ENCODE measurements at places on chromosomes 6 and 20. TPM values are rescaled to one million over a fixed set of nuclear protein-coding genes. Genes with fewer than 3 reads are reported as not detected.

The C2 gene
- total RNA-seq: not detected

The TEAD3 gene
- total RNA-seq: 0.68 TPM

The BTNL2 gene
- not detected for total RNA-seq

The NOTCH4 gene
- total RNA-seq: 44.3 TPM

The LTB gene
- total RNA-seq: 30.5 TPM

The GSTA2 gene
- total RNA-seq: not detected

- peak; percentile 65 for DNase-seq
Observed at GRCh38 chr6:134577998-134578397, 260.1 kb upstream of the SGK1 start.

- DNase-seq: no peak
Observed at GRCh38 chr20:14838663-14839628, 501.5 kb upstream of the FLRT3 start.

DNA sequence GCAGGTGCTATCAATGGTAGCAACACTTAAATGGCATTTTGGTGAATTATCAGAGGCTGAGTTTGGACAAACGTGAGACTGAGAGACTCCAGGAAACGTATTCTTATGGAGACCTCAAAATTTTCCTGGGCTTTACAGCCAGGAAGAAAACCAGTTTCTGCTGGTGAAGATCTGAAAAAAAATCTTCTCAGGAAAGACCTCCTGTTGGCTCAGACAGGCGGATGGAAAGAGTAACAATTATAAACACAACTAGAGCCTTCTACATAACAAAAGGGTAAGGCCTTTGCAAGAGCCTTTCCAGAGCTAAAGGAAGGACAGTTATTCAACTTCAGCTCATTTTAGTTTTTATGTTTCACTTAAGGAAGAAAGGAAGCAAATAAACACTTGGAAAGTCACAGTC is 274.4 kb downstream of the THBS2 start:
- DNase-seq: no peak

DNA sequence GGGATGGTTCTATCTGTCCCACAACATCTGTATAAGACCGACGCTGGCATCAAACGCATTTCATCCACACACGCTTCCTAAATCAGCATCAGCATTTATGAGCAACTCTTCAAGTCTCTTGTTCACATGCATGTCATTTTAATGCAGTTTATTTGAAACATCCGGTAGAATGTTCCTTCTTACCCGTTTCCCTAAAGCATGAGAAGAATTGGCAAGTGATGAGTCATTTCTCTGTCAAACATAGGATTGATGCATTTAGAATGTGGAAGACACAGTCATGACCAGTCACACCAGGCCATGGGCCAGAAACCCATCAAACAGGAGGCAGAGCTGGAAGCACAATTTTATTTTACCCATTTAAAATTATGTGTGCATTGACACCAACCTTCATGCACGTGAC is 122.8 kb downstream of the UST start:
- no peak for DNase-seq

DNA sequence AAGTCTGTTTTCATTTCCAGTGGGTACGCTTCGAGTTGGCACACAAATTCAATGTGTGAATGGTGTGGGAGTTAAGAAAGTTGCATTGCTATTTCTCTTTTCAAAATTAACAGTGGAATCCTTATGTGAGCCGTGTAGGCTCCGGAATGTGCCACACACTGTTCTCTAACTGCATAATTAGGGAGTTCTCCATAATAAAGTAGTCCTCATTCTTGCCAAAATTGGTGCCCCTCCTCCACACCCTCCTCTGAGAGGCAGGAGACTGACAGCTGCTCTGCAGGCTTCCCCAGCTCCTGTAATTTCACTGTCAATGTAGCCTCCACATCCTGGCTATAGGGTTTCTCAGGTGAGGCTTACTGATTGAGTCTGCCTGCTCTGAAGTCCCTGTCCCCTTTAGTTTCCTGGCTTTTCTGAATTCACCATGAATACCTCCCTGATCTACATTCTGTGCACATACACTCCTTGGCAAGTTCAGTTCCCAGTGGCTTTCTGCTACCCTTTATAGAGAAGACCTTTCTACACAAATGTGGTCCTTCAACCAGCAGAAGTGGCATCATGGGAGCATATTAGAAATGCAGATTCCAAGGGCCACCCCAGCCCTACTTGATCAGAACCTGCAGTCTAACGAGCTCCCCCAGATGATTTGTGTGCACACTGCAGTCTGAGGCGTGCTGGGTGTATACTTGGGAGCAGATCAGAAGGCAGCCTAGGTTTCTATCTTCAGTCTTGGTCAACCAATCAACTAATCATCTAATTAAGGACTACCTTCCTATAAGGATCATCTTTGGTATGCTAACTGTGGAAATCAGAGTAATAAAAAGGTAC is 19.9 kb upstream of the CCN6 start:
- DNase-seq: no peak

DNA sequence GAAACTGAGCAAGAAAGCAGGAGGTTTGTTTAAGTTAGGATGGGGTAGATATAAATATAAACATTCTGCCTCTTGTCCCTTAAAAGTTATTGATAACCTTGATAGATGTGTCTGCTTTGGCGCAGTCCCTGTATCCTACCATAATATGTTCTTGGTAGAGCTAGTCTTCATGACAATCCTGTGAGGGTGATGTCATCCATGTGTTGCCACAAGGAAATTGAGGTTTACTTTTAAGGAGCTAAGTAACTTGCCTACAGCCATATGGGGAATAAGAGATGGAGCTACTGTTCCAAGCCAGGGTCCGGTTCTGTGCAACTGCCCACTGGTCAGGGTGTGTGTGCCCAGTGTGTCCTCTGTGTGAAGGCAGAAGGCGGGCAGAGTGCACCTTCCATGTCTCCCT is 78.5 kb downstream of the SSR1 start:
- no peak for DNase-seq

GRCh38 chr20:1374246-1374645 is 18.6 kb downstream of the FKBP1A start:
- peak; percentile 73 for DNase-seq

DNA sequence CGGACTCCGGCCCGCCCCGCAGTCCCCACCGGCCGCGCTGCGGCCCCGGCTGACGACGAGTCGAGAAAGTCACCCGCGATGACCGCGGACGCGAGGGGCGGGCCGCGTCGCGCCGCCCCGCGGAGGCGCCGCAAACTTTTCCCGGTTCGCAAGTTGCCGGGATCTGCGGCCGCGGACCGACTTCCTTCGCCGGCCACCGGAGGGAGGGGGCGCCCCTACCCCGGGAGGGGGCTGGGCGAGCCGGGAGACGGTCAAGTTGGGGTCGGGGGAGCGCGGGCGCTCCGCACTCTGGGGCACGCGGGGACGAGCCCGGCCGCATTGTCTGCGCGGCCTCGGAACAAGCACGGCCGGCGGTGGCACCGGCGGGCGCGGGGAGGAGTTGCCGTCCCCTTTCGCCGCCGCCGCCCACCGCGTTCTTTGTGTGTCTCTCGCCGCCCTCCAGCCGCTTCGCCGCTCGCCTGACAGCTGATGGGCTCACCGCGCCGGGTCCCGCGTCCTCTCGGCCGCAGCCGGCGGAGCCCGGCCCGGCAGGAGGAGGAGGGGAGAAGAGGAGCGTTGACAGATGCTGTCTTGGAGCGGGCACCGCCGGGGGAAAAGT is 131.6 kb downstream of the OGFRL1 start:
- peak; percentile 72 for DNase-seq

DNA sequence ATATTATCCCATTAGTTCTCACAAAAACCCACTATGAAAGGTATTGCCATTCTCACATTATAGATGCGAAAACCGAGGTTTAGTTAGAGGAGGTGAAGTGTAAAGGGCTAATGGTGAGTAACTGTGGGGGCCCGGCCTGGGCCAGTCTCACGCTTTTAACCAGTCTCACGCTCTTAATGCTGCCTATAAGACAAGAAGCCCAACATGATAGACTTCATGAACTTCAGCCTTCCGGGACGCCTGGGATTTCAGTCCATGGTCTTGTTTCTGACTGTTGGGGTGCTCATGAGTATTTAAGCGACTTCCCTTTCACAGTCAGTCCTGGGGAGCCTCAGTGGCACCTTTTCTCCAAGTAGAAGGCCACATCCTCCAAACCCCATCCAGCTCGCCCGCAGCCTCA is 31.7 kb downstream of the AGPAT4 start:
- DNase-seq: no peak

- DNase-seq: no peak
Observed at GRCh38 chr20:25220810-25221591, 25.5 kb downstream of the ENTPD6 start.

GRCh38 chr6:15627821-15628220 is 35.0 kb downstream of the DTNBP1 start:
- peak; percentile 27 for DNase-seq

- no peak for DNase-seq
Observed at GRCh38 chr20:40803381-40803780, 114.3 kb upstream of the MAFB start.

GRCh38 chr6:111711984-111712752 is 106.5 kb upstream of the TRAF3IP2 start:
- DNase-seq: peak; percentile 36

DNA sequence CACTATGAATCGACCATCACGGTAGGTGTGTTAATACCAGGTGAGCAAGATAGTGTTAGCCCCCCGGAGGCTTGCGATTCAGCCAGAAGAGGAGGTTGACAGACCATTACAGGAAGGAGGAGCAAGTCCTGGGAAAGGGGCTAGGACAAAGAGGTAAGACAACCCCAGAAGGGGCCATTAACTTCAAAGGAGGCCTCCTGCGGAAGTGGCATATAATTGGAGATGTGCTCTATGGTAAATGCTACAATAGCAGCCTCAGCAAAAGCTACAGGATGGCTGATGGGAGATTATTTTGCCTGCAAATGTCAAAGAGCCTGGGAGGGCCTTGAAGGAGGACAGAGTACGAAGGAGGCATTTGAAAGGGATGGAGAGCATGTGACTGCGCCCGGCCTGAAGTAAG is 108.6 kb upstream of the CITED2 start:
- no peak for DNase-seq

DNA sequence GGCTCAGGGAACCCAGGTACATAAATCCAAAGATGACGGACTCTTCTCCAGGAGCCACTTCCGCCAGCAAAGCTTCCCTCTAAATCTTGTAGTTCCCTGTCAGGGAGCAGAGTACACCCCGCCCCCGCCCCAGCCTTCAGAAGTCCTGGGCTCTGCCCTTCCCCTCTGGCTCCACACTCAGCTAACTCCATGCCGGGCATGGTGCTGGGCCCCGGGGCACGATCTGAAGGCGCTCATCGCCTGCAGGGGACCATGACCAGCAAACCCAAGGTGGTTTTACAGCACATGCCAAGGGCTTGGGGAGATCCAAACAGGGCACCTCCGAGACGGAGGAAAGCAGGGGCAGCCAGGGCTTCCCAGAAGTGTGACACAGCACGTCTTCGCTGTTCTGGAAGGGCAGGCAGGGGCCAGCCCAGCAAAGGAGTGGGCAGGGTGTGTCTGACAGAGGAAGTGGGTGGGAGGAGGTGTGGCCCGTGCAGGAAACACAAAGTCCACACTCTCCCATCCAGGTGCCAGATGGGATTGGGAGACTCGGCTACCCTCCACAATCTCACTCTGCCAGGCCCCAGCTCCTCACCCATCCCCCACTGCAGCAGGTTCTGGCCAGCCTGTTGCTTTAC is 41.6 kb upstream of the SLC22A2 start:
- DNase-seq: no peak

GRCh38 chr20:35988910-35989463 is 20.6 kb downstream of the CNBD2 start:
- DNase-seq: no peak

- DNase-seq: no peak
Observed at GRCh38 chr6:168457653-168457934, 16.6 kb downstream of the SMOC2 start.

DNA sequence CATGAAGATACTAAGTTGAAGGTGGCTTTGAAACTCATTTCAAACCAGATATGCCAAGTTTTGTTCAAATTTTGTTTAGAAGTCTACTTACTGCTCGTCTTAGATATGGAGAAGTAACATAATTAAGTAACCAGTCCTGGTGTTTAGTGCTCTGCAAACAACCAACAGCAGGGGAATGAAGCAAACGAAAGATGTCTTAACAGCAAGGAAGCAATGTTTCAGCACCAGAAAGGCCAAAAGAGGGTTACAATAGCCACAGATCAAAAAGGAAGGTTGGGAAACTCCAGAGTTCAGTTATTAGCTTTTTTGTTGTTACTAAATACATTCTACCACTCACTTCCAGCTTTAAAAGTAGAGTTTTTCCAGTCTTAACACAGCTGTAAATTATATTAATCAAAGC is 45.1 kb downstream of the LHFPL5 start:
- no peak for DNase-seq

GRCh38 chr6:18467741-18468502 is 80.8 kb downstream of the RNF144B start:
- no peak for DNase-seq

DNA sequence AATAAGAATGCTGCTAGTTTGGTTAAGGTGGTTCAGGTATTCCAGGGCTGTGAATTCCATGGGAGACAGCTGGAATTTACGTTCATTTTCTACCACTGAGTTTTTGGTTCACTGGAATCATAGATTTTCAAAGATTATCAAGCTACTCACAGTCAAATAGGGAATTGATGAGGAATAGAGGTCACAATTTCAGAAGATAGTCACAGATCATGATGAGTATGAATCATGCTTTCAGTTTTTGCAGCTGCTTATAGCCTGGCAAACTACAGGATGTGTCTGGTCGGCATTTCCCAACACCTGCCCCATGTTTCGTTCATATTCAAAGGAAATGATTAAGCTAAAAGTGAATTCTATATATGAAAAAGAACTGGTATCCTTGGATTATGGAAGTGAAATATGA is 58.7 kb downstream of the BCKDHB start:
- peak; percentile 79 for DNase-seq

DNA sequence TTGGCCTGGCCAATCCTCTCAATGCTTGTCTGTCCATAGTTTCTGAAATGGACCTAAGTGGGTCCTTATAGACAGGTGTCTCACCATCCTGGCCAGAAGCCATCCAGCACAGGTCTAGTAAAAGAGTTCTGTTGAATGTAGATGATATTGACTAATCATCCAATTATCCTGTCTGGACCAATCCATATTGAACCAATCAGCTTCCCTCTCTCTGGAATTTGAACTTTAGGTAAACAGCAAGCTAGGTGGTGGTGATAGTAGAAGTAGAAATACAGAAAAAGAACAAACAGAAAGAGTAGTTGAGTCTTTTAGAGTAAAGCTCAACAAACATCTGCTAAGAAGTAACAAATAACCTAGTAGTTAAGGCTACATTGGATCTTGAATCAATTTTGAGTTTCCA is 9.5 kb upstream of the PNRC1 start:
- no peak for DNase-seq

- peak; percentile 21 for DNase-seq
Observed at GRCh38 chr20:45229264-45230056, 8.3 kb downstream of the SEMG2 start.

DNA sequence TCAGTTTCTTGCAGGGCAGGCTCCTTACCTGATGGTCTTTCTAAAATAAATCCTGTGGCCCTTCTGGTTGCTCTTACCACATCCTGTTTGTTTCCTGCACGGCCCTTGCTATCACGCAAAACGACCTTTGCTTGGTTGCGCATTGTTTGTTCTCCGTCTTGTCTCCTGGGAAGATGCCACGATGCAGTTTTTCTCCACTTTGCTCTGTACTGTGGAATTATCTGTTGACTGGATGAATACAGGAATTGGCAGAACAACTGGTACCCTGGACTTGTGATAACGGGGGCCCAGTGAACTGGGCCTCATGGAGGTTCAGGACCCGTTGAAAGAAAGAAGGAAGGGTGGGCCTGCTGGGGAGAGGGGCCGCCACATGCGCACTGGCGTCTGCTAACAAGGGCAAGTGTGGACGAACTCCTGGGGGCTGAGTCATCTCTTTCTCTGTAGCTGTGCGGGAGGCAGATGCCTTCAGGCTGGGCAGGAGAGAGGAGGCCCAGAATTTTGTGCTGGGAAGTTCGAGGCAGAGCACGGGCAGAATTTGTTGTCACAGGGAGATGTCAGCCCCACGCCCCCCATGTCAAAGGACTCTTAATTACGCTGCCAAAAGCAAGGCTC is 139.9 kb downstream of the BMP7 start:
- no peak for DNase-seq

Data from dermis blood vessel endothelial cell (primary cell).